Right hindlimb (tissue), 1 donor: ENCODE measurements at places on chromosomes 16 and 17.

DNA sequence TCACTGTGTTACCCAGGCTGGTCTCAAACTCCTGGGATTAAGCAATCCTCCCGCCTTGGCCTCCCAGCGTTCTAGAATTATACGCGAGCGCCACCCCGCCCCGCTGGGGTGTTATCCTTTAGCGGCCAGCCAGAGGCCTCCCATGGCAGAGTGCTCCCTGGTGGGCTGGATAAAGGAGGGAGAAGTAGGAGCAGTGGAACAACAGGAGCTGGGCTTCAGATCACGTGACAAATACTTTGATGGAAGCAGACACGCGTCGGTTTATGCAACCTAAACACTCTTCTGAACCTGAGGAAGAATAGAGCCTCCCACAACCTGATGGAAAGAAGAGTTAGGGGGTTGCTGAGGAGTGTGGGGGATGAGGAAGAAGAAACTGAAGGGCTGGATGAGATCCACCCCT is 2114.0 kb downstream of the TP53TG3F start:
- no peak for DNase-seq

- DNase-seq = no peak
Measured at GRCh38 chr16:14203166-14203565, 132.0 kb downstream of the MRTFB start.

DNA sequence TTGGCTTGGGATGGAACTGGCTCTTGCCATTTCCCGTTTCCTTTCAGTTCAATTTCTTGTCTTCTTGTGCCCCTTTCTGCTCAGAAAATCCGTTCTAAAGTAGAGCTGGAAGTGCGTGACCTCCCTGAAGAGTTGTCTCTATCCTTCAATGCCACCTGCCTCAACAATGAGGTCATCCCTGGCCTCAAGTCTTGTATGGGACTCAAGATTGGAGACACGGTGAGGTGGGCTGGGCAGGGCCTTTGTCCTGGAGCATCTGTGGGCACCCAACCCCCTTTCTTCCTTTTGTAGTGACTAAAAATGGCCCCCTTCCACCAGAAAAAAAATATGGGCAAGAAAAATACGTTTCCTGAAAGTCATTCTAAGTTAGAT is 32.9 kb upstream of the EFCAB13 start:
- DNase-seq = no peak

- no peak for DNase-seq
Measured at GRCh38 chr16:27954191-27954590, 109.3 kb downstream of the GSG1L start.

- no peak for DNase-seq
Measured at GRCh38 chr16:67936880-67937605, 393 bp upstream of the PSMB10 start.

- no peak for DNase-seq
Measured at GRCh38 chr16:21652453-21652852, at the start of gene IGSF6. TSS of gene IGSF6 (minus strand) at chr16:21652608. CDS start at chr16:21652598, 10 bp downstream.

DNA sequence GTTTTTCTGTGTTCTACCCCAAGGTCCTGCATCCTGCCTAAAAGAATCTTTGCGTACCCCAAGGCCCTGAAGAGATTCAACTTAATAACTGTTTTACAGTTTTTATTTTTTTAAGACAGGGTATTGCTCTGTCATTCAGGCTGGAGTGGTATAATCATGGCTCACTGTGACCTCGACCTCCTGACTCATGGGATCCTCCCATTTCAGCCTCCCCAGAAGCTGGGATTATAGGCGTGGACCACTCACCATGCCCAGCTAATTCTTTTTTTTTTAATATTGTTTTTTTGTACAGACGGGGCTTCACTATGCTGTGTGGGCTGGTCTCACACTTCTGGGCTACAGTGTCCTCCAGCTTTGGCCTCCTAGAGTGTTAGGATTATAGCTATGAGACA is 9.3 kb upstream of the FAAP100 start:
- DNase-seq = no peak

DNA sequence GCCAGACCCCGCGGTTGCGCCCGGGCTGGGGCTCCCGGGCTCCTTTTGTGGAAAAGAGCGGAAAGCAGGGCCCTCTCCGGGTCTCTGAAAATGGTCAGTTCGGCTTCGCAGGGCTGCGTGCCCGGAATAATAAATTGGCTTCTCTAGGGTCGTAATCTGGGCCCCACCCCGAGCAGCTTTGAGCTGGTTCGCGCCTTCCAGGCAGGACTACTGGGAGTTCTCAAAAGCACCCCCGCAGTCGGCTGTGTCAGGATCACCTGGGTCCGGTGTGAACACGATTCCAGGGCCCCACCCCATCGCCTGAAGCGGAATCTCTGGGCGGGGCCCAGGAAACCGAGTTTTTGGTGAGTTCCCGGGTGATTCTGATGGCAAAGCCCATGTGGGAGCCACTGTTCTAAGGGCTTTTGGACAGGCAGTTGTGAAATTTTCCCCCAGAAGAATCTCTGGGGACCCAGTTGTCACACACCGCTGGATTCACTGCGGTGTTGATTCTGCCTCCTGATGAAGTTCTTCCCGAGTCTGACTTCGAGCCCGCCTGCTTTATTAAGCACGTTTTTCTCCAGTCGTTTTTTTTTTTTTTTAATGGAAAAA is 77.0 kb downstream of the MRC2 start:
- peak; percentile 71 for DNase-seq

GRCh38 chr17:4903051-4903818 is at the start of gene CHRNE:
TSS of gene CHRNE (minus strand) at chr17:4903098. CDS start at chr17:4903063, 35 bp downstream.
- peak; percentile 79 for DNase-seq

DNA sequence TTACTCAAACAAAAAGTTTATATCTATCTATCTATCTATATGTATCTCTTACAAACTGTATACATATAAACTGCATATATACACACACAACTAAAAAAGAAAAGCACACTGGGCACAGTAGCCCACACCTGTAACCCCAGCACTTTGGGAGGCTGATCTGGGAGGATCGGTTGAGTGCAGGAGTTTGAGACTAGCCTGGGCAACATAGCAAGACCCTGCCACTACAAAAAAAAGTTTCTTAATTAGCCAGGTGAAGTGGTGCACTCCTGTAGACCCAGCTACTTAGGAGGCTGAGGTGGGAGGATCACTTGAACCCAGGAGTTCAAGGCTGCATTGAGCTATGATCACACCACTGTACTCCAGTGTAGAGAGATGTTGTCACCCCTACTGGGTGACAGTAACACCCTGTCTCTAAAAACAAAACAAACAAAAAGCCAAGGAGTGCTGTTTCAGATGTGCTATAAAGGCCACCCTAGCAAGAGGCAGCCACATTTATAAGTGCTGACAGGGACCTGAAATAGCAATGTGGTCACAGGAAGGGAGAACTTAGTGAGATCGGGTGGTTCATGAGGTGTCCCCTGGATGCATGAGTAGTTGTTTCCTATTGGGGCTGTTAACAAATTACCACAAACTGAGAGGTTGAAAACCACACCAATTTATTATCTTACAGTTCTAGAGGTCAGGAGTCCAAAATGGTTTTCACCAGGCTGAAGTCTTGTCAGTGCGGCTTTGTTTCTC is 4.8 kb downstream of the CD2BP2 start:
- no peak for DNase-seq

GRCh38 chr17:77210946-77211541 is 70.3 kb downstream of the SEC14L1 start:
- peak; percentile 13 for DNase-seq

- DNase-seq = no peak
Measured at GRCh38 chr17:80566054-80566400, 21.4 kb downstream of the RPTOR start.

GRCh38 chr17:41284043-41284442 is 8.5 kb downstream of the KRTAP9-7 start:
- no peak for DNase-seq

DNA sequence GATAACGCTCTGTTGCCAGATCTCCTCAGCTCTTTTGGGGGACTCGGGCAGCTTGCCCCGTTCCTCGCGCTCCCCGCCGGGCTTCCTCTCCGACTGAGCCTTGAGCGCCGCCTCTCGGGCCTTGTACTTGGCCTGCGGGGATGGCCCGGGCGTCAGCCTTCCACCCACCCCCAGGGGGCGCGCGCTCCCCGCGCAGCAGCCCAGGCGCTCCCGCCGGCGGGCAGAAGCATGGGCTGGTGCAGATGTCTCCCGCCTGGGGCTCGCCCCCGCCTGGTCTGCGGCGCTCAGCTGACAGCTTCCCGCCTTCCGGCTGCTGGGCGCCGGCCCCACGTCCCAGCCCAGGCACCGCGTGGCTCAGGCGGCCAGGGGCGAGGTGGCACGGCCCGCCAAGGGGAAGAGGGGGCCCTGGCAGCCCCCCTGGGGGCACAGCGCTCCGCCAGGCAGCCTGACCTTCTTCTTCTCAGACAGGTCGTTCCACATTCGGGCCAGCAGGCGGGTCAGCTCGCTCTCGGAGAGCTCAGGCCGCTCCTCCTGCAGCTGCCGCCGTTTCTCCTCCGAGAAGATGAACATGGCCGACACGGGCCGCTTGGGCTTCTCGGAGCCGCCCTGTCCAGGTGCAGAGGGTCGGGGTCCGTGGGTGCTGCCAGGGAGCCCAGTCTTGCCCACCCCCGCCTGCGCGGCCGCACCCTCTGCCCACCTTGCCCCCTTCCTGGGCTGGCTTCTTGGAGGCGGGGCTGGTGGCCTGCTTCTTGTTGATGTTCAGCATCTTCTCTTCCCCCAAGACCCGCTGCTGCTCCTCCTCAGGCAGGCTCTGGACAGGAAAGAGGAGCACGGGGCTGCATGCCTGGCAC is 8.9 kb downstream of the UBTF start:
- peak; percentile 89 for DNase-seq

DNA sequence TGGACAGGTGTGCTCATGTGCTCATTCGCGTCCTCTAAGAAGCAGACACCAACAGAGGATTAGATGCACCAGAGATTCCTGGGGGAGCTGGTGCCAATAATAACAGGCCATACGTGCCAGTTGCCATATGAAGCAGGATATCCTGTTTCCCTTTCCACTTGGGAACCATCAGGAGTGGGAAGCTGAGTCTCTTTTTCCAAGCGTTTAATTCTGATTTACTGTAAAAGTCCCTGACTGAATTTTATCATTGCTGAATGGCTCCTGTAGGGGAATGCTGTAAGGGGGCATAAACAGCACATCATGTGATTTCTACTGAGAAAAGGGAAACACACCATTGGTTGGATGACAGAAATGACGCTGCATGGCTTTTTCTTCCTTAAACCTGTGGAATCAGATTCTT is 113.3 kb downstream of the IRF8 start:
- DNase-seq = no peak

- DNase-seq = no peak
Measured at GRCh38 chr17:74816905-74817620, 40.9 kb upstream of the NAT9 start.

- no peak for DNase-seq
Measured at GRCh38 chr17:56213031-56213430, 59.8 kb downstream of the ANKFN1 start.

DNA sequence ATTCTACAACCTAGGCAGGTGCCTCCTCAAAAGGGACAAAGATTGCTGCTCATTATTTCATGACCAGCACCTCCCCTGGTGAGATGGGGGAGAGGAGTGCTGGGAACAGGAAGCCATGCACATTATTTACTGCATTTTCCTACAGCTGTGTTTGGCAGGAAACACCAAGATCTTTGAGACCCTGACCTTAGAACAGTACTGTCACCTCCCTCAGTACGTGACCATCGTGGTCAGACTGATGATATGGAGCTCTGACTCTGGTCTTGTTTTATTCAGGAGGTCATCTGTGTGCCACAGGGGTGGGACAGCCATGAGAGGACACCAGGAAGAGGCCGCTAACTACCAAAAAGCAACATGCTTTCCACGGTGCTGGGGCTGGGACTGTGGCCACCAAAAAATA is 37.4 kb downstream of the USP22 start:
- no peak for DNase-seq

DNA sequence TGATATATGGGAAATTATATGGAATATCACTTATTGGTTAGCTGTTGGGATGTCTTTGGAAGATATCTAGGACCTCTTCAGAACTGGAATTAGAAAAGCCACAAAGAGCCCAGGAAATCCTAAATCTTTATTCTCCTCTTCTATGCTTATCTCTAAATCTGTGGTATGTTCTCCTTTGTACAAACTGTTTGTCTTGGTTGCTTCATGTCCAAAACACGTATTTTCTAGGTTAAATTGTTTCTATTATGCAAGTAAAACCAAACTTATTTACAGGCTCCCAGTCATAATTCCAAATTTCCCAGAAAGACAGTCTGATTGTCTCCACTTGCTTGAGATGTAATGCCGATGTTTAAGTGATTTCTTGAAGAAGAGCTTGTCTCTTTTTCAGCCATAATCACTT is 650.9 kb downstream of the CDH11 start:
- no peak for DNase-seq

GRCh38 chr17:39212195-39212810 is 12.2 kb downstream of the RPL19 start:
- no peak for DNase-seq

- DNase-seq = no peak
Measured at GRCh38 chr16:89040861-89041570, 52.6 kb upstream of the ACSF3 start.

DNA sequence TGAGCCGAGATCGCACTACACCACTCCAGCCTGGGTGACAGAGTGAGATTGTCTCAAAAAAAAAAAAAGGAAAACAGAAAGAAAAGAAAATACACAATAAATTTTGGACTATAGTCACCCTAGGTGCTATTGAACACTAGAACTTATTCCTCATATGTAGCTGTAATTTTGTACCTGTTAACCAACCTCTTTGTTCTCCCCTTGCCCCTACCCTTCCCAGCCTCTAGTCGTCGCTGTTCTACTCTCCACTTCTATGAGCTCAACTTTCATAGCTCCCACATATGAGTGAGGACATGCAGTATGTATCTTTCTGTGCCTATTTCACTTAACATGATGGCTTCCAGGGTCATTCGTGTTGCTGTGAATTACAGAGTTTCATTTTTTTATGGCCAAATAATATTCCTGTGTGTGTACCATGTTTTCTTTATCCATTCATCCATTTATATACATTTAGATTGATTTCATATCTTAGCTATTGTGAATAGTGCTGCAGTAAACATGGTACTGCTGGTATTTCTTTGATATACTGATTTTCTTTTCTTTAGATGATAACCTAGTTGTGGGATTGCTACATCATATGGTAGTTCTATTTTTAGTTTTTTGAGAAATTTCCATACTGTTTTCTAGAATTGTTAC is 28.3 kb downstream of the VPS35L start:
- DNase-seq = no peak

GRCh38 chr16:35170610-35171009 is 1711.2 kb downstream of the TP53TG3F start:
- no peak for DNase-seq

- DNase-seq = no peak
Measured at GRCh38 chr17:7977805-7978204, 24.6 kb upstream of the GUCY2D start.

DNA sequence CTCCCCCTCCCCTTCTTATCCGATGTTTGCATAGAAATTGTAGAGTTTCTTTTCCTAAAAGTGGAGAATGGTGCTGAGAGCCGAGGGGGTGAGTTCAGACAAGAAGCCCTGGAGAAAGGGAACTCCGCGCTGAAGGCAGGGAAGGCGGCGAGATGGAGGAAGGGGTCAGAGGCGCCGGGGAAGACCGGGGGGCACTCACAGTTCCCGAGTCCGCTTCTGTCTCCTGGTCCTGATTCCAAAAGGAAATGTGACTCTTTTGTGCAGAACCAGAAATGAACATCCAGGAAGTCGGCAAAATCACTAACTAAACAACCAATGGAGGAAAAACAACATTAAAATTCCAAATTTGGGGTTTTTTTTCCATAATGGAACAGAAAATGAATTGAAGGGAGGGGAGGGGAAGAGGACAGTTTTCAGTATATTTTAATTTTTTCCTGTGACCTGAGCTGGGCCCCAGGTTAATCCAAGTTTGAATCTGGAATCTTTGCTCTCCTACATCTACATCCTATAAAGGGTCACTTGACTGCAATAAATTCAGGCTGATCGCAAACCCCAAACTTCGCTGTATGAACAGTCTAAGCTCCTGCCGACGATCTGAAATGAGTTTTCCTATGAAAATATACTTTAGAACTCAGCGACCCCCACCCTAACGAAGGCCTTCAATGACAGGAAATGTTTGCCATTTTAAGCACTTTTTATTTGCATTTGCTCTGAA is 252.3 kb downstream of the C16orf95 start:
- no peak for DNase-seq
